Stimulated activated CD8-positive, alpha-beta memory T cell treated with anti-CD3 and anti-CD28 coated beads, Interleukin-15, amount 100 ng/mL, for 4 hours (primary cell): ENCODE measurements at places on chromosomes 3 and 15.

- DNase-seq: no peak
Measured at GRCh38 chr3:189204167-189204866, 32.5 kb downstream of the TPRG1 start.

- no peak for DNase-seq
Measured at GRCh38 chr15:101043011-101043410, 123.9 kb downstream of the LRRK1 start.

DNA sequence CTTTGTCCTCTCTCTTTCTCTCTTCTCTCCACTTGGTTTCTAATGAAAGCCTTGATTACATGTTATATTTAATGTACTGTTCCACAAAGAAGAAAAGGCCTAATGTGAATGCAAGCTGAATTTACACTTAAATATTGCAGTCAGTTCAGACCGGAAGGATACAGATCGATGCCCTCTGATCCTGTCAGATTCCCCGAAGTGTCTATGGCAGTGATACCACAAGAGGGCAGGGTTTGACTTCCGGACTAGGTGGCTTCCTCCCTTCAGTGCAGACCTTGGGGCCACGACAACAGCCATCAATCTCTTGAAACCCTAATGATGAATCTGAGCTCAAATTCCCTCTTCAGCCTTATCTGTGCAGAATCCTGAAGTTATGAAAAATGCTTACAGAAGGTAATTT is 29.5 kb downstream of the AGTR1 start:
- DNase-seq: no peak

- no peak for DNase-seq
Measured at GRCh38 chr15:64619880-64620839, 155.2 kb downstream of the RBPMS2 start.

- DNase-seq: no peak
Measured at GRCh38 chr15:50930792-50931191, 22.3 kb downstream of the AP4E1 start.
